A172 (cell line): ENCODE measurements at places on chromosomes 13 and 19. TPM values are rescaled to one million over a fixed set of nuclear protein-coding genes. Genes with fewer than 3 reads are reported as not detected.

DNA sequence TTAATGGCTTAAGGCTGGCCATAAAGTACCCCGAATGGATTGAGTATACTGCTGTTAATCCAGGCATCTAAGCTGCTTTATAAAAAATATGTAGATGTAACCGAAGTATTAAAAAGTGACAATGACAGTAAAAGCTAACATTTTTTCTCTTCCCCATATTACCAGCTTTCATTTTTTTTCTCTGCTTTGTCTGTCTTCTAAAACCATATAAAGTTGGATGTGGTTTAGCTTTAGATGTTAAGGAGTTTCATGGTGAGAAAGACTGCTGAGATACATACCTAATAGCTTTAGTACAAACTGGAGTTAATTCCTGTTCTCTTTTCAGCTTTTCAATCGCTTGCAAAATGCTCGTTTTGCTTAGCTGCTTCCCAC lies 838 bp downstream of the AKAP11 start:
- DNase-seq: no peak

GRIN3B gene
- total RNA-seq: 0.38 TPM in 1 of 2 replicates, not detected in the other

GRCh38 chr13:104967836-104968630 lies 1567.4 kb downstream of the EFNB2 start:
- DNase-seq: no peak

- no peak for DNase-seq
Measured at GRCh38 chr13:20716951-20717350, 13.5 kb downstream of the IL17D start.

MZT1 gene
- 43.7 and 56.4 TPM in 2 replicates for total RNA-seq

DNA sequence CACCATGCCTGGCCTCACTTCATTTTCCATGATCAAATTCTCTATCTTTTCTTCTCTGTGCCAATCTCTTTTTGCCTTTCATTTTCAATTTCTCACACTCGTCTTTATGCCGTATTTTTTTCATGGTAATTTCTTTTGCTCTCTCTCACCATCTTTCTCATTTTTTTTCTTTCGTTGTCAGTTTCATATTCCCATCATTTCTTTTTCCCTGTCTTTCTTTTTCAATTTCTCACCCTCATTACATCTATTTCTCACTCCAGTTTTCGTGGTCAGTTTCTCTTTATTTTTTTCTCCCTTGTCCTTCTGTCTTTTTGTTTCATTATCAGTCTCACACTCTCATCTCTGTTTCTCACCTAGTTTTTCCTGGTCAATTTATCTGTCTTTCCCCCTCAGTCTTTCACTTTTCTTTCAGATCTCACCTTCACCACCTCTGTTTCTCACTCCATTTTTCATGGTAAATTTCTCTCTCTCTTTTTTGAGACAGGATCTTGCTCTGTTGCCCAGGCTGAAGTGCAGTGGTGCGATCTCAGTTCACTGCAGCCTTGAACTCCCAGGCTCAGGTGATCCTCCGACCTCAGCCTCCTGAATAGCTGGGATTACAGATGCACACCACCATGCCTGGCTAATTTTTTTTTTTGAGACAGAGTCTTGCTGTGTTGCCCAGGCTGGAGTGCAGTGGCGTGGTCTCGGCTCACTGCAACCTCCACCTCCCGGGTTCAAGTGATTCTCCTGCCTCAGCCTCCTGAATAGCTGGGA lies 14.1 kb downstream of the SSC5D start:
- DNase-seq: no peak

- no peak for DNase-seq
Measured at GRCh38 chr19:35365303-35365702, 5.6 kb upstream of the GPR42 start.

DNA sequence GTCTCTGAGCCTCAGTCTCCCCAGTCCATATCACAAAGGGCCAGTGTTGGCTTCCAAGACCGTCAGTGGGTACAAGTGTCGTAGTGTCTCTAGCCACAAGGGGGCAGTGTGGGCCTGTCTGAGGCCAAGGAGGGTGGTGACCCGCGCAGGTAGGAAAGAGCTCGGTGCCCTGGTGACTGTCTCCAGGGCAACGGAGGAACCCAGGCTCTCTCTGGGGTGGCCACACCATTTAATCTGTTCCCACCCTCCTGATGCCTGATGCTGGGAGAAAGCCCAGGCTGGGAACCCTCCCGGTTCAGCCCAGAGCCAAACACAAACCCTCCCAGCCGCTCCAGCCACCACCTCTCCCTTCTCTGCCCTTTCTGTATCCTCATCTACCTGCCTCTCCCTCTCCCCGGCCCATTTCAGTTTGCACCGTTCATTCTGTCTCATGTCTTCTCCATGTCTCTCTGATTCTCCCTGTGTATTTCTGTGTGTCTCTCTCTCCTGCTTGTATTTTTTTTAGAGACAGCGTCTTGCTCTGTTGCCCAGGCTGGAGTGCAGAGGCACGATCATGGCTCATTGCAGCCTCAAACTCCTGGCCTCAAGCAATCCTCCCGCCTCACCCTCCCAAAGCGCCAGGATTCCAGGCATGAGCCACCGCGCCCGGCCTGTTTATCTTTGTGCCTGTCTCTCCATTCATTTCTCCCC lies 17.5 kb upstream of the MEIS3 start:
- peak; percentile 35 for DNase-seq

DNA sequence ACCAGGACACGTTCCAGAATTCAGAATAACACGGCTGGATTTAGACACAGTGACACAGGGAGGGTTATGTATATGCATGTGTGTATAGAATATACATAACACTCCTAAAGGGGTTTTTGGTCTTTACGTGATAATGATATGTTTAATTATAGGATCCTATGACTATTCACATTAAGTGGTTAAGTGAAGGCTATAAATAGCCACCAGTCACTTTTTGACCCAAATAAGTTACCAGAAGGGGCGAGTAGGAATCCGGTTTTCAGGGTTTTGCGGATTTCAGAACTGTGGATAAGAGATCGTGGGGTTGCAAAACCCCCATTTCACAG lies 6.9 kb downstream of the ANGPTL6 start:
- no peak for DNase-seq

DNA sequence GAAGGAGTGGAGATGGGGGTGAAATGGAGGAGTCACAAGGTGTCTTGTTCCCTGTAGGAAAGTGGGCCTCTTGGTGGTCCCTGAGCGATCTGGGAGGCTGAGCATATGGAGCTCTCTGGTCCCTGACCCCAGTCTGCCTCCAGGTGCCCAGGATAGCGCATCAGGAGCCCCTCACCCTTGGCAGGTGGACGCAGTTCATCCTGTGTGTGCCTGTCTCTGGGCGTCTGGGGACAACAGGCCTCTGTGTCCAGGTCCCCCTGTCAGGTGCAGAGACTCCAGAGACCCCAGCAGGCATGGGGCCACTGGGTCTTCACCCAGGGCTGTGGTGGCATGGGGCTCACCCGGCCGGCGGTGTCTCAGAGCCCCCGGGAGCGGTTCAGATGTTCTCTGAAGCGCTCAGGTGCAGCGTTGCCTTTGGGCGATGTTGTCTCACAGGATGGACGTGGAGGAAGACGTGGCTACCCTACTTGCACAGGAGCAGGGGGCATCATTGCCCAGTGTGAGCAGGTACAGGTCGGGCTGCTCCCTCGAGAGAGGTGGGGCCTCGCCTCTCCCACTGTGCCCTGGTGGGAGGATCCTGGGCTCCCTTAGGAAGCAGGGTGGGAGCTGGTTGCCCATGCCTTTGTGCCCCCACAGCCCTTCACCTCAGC lies 58.1 kb upstream of the TPM4 start:
- no peak for DNase-seq

DNA sequence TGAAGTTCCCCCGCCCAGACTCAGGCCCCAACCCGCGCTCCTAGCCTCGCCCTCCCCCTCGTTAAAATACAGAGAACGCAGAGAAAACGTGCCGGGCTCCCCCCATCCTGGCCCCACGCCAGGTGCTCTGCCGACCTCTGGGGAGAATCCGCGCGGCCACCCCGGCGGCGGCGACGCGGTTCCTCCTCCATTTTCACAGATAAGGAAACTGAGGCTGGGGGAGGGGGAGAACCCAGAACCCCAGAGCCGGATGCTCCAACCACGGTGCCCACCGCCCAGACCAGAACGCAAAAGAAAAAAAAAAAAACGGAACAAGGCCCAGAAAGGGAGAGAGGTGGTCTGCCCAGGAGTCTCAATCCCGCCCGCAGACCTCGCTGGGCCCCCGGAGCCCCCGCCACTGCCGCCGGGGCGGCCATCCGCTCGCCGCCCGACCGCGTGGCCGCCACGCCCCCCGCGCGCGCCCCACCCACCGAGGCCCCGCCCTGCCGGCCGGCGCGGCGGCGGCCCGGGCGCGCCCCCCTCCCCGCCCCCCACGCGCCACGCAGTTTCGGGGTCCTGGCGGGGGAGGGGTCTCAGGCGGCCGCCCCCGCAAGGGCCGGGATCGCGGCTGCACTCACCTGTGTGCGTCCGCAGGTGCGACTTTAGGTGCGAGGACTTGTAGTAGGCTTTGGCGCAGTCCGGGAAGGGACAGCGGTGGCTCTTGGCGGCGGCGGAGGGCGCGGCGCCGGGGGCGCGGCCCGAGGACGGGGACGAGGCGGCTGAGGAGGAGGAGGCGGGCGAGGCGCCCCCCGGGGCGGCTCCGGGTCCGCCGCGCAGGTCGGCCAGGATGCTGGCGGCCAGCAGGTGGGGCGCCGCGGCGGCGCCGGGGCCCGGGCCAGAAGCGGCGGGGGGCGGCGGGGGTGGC lies 703 bp downstream of the KLF16 start:
- DNase-seq: no peak

B3GNT3 gene
- total RNA-seq: not detected in 2 replicates

RNF113B gene
- total RNA-seq: not detected in 2 replicates

DNA sequence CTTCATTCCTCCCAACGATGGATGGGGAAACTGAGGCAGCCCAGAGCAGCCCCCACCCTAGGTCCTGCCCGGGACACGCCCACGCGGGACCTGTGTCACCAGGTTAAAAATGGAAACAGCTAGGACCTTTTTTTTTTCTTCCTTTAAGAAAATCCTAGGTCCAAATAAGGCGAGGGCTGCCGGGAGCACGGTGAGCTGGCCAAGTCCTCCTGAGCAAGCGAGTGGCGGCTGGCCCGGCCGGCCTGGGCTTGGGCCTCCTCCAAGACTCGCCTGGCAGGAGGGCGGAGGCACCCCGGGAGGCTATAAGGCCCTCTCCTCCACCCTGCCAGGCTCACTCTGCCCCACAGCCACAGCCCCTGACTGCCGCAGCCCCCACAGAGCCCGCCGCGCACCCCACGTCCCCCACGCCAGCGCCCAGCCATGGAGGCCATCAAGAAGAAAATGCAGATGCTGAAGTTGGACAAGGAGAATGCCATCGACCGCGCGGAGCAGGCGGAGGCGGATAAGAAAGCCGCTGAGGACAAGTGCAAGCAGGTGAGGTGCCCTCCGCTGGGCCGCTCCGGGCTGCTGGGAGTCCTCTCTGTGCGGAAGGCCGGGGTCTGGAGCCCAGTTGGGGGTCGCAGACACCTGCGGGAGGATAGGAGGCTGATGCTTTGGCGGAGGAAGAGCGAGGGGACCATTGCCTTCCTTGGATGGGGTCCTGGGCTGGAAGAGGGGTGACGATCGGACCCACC lies 8.9 kb upstream of the TPM4 start:
- peak; percentile 83 for DNase-seq

ZNF763 gene
- total RNA-seq: 1.1 TPM in 1 of 2 replicates, not detected in the other

DNA sequence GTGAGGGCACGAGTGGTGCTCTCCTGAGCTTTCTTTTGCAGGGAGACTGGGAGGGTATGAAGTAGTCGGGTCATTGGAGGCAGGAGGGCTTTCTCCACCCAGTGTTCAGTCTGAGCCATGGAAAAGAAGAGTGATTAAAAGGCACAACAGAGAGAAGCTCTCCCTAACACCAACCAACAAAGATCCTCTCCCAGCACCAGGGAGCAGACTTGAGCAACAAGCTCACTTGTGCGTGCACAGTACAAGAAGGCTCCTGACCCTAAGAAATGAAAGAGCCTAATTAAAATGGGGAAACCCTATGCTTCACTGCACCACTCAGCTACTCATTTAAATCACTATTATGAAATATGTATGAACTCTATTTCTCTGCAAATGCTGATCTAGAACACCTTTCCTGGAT lies 276.3 kb upstream of the SOX21 start:
- no peak for DNase-seq

DNA sequence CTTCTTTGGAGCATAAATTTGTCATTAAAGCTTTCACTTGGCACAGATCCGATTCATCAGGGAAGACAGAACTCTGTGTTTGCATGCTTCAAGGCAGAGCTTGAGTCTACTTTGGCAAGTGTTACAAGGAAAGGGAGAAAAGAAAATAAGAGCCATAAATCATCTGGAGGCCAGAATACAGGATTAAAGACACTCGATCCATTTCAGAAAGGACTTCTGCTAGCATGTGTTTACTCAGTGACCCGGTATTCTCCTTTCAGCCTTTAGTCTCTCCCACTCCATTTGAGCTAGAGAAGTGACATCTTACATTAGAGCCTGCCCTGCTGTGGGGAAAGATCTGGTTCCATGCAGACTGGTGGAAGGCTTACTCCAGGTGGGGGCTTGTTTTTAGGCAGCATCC lies 306.4 kb downstream of the KLF5 start:
- no peak for DNase-seq

CALR3 gene
- not detected in 2 replicates for total RNA-seq

DNA sequence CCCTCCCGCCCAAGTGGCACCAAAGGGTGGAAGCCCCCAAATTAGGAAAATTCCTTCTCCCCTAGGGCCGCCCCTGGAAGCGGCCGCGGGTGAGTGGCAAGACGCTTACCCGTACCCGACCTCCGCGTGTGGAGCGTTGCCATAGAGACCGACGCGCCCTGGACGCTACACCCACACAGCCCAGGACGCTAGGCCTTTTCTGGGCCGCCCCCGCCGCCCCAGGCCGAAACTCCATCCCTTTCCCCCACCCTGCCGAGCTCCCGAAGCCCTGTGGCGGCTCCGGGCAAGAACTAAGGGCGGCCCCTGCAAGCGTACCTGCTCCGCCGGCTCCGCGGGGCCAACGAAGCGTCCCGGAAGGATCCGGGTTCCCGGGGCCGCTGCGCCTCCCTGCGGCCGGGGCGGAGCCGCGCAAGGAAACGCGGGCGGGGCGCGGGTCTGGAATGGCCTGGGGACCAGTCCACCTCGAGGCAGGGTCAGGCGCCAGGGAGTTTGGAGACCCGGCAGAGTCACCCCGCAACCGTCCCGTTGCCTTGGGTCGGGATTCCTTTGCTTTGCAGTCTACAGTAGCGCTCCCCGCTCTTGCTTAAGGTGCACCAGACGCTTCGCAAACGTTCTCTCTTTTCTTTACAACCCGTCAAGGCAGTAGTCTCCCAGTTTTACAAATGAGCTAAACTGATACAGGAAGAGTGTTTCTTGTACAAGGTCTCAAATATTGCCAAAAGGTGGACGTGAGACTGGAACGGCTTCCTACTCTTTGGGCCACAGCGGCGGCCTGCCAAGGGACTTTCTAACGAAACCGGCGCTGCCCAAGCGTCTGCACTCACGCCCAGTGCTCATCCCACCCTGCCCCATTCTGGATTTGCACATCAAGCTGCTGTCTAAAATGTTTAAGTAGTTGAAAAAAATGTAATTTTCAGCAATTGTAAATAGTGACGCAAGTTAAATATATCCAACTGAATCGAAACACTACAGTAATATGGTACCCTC lies at the start of gene NEK5:
TSS of gene NEK5 (minus strand) at position 360 of the 987 bp plus-strand sequence. CDS start 1,591 bp downstream, outside the sequence.
- peak; percentile 20 for DNase-seq

- no peak for DNase-seq
Measured at GRCh38 chr13:98214707-98215106, 37.6 kb upstream of the RNF113B start.

FAM83E gene
- total RNA-seq: 0.07 TPM in 1 of 2 replicates, not detected in the other

GRCh38 chr13:112741835-112742570 lies 52.2 kb downstream of the ATP11A start:
- no peak for DNase-seq
